Hepatic stellate cell (primary cell): ENCODE measurements at places on chromosomes 16 and 17.

DNA sequence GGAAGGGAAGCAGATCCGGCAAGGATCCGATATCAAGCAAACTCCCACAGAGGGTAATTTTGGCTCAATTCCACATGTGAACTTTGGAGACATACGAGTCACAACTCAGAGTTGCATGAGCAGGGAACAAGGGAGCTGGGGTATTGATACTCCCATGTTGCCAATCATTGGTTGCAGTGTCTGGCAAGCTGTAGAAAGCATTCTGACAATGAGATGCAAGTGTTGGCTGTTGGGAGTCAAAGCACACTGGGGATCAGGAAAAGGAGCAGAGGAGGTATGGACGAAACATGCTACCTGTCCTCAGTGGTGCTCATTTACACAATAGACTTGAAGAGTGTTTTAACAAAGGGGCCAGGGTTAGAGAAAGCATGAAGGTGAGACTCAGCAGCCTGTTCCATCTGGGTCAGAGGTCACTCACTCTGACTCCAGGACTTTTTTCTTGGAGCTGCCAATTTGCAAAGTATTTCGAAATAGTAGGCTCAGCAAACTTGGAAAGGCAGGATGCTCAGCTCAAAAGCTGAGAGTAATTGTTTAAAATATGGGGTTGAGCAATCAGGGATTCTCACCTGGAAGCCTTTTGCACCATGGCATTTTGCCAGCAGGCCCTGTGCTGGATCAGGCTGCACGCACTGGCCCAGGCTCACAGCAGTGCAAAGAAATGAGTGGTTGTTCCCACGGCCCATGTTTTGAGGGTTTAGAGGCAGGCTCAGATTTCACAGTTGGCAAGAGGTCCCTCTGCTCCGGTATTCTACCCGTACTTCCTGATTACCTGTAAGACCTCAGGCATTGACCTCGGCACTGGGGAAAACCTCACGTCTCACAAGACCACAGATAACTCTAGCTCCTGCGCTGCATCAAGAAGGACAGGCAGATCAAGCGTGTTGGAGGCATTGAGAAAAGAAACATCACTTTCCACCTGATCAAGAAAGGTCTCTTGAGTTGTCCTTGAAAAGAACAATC, 17.6 kb upstream of the NKD1 start:
- no peak for DNase-seq

DNA sequence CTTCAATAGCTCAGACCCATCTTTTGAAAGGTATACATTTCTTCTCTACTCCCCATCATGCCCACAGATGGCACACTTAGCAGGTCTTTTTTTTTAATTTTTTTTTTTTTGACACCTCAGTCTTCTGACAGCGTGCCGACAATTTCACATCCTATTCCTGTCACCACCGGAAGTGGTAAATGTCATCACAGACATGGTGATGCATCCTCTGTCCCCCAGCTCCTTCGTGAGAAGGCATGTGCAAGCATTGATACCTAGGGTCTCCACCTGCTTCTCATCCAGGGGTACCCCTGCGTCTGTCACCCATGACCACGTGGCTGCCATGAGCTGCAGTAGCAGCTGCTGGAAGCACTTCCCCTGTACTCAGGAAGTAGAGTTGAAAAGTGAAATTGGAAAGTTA, 35.6 kb downstream of the ELAC2 start:
- no peak for DNase-seq

DNA sequence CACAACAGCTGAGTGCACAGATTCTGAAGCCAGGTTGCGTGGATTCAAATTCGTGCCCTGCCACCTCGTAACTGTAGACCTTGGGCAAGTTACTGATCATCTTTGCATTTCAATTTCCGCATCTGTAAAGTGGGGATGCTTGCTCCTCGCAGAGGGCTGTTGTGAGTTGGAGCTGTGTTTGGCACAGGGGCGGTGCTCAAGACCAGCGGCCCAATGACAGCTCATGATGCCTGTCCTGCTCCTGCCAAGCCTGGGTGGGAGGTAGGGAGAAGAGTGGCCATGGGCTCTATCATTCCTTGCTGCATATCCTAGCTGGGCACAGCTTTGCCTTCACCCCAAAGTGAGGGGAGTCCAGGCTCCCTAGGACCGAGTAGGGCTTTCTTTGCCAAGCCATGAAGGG, 12.6 kb downstream of the NXPH3 start:
- no peak for DNase-seq

- DNase-seq: peak; percentile 57
Observed at GRCh38 chr17:17055286-17056155, 13.3 kb downstream of the MPRIP start.

DNA sequence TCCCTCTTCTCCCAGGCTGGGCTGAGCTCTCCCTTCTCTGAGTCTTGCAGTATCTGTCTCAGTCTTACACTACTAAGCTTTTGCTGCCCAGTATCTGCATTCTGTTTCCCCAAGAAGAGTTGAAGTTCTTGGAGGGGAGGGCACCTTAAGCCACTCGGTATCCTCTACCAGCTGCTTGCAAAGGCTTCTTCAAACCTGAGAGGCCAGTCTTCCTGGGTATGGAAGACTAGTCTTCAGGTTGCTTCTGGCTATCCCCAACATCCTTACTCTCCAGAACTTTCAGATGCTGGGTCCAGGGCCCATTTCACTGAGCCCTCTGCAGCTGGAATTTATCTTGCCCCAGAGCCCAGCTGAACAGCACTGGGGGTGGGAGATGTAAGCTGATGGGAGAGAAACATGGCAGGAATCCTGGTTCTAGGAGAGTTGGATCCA, 20.1 kb downstream of the GP2 start:
- DNase-seq: no peak

DNA sequence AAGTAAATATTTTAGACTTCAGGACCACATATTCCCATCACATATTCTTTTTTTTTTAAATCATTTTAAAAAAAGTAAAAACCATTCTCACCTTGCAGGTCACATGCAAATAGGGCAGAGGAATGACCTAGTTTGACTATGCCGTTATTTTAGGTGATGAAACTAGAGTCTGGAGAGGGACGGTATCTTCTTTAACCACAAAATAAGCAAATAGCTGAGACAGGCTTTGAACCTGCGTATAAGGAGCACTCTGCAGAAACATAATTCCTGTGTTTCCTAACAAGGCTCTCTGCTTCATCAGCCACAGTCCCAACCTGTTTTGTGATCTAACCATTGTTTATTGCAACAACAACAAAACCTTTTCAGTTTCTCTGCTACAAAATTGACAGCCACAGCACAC, 121.5 kb downstream of the PCTP start:
- DNase-seq: no peak
